CD4-positive, alpha-beta T cell treated with Interferon alpha-2 for 1 hour (primary cell): ENCODE measurements at places on chromosomes 1 and 21.

- DNase-seq: no peak
Measured at GRCh38 chr1:86998727-86999126, 84.3 kb downstream of the HS2ST1 start.

- no peak for DNase-seq
Measured at GRCh38 chr21:46636550-46637285, 1.2 kb downstream of the PRMT2 start.

- no peak for DNase-seq
Measured at GRCh38 chr1:74790453-74790852, 57.5 kb downstream of the TYW3 start.

DNA sequence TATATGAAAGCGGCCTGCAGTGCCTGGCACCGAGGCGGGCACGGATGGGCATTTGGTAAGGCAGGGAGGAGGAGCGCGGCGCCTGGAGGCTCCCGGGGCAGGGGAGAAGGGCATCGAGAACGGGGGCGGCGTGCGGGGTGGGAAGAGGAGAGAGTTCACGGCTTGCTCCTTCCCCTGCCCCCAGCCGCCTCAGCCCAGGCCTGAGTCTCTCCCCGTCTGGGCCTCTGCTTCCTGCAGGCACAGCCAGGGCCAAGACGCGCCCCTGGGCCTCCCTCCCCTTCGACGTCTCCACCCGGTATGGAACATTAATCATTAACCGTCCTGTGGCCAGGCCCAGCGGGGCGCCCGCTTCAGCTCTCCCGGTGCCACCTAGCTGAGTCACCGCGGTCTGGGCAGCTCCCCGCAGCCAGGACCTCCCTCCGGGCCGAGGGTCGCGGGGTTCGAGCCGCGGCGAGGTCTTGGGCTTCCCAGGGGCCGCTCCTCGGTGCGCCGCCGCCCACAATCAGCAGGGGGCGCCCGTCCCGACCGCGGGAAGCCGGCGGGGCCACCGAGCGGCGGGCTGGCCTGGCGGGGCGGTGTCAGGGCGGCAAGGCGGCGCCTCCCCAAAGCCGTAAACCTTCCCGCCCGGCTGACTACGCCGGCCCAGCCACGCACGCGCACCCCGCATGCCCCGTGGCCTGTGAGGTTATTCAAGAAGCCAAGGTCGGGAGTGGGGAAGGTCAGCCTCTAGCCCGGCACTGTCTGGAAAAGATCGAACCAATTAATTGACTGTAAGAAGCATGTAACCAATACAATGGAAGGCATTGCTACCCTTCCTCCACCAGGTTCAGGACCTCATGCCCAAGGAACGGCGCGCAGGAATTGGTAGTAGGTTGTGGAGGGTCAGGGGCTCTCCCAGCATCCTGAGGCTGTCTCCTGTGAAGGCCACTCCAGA, 23.4 kb upstream of the RD3 start:
- DNase-seq: peak; percentile 83

DNA sequence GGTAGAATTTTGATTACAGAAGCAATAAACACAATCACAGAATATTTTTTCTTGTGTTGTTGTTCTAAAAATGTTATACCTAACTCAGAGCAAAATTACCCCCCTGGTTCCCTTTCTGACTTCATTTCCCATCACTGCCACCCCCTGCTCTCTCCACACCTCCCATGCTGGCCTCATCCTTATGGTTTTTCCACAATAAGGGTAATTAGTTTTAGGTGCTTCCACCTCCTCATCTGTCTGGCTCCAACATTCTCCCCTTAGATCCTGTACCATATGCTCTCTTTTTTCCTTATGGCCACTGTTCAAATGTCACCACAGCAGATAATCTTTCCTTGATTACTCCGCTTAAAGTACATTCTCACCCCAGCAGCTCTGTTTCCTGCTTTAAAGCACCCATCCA, 2208.6 kb downstream of the MRPL39 start:
- DNase-seq: no peak

DNA sequence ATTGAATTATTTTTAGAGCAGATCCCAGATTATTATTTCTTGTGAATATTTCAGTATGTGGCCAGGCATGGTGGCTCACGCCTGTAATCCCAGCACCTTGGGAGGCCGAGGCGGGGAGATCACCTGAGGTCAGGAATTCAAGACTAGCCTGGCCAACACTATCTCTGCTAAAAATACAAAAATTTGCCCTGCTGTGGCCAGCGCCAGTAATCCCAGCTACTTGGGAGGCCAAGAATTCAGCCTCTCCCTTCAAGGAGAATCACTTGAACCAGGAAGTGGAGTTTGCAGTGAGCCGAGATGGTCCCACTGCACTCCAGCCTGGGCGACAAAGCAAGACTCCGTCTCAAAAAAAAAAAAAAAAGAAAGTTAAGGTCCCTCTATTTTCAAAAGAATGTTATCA, 4.3 kb downstream of the OSBPL9 start:
- no peak for DNase-seq

DNA sequence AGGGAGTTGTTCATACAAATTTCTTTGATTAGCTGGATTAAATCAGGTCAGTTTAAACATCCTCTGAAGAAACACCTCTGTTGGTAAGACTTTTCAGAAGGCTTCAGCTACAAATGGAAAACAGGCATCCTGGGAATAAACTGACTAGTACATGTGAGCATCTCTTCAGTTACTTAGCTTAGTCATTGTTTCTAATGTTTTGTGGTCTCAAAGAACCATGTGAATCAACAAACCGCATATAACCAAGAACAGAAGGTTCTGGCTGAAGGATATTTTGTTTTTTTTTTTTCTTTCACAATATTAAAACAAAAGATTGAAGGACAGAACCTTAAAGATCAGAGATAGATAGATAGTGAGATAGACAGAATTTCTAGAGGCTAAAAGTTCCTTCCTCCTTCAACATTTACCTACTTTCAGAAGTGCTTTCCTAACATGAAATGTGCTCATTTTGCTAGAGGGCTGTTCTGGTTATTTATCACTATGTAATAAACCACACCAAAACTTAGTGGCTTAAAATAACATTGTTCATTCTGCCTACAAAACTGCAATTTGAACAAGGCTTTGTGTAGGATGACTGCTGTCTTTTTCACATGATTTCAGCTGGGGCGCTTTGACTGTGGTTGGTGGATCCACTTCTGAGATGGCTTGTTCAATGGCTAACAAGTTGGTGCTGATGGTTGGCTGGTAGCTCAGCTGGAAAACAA, 119.8 kb upstream of the PTGFR start:
- no peak for DNase-seq

DNA sequence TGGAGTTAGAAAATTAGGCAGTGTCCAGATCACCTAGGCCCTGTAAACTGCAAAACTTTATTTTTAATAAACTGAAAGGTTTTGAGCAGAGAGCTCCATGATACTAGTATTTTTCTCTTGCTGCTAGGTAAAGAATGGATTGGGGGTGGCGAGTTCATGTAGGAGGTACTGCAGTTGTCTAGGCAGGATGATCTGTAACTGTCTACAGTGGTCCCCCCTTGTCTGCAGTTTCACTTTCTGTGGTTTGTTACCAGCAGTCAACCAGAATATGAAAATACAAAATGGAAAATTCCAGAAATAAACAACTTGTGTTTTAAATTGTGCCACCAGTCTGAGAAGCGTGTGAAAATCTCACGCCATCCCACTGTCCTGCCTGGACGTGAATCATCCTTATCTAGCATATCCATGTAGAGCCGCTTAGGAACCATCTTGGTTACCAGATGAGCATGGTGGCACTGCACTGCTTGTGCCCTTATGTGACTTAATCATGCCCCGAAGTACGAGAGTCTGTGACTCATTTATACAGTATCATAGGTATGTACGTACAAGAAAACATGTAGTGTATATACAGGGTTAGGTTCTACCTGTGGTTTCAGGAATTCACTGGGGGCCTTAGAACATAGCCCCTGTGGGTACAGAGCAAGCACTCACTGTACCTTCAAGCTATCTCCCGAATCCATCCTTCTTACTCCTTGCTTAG, 94.2 kb downstream of the AHCTF1 start:
- no peak for DNase-seq

DNA sequence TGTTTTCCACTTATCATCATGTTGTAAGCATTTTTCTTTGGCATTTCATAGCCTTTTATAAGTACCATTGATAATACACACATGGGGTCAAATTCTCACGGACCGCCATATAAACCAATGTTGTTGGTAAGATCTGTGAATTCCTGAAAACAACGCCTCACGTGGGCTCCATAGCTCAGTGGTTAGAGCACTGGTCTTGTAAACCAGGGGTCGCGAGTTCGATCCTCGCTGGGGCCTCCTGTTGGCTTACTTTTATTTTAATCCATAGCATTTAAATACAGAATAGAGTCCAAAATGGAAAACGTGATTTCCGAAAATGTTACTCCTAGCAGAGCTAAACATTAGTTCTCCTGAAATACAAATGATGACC, 83.1 kb downstream of the HHIPL2 start:
- peak; percentile 76 for DNase-seq

GRCh38 chr1:182588500-182589396, at the start of gene RNASEL:
Gene RNASEL, minus strand, starts transcription at chr1:182589256. Its CDS starts 2,450 bp downstream, at chr1:182586806.
- DNase-seq: peak; percentile 73

DNA sequence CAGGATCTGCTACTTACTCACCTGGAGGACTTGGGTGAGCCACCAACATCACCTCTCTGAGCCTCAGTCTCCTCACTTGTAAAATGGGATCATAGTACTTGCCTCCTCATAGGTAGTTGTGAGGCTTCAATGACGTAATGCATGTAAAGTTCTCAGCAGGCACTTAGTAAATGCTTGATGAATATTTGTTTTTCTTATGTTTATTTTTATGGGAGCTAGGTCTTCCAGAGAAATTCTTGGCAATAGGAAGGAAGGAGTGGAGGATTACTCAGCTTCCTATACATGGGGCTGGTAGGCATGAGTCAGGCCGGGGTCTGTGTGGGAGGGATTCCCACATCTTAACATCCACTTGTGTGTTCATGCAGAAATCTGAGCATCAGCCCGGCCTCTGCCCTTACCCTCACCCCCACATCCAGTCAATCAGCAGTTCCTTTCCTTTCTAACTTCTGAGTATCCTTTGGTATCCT, 95.4 kb upstream of the USP24 start:
- DNase-seq: no peak

DNA sequence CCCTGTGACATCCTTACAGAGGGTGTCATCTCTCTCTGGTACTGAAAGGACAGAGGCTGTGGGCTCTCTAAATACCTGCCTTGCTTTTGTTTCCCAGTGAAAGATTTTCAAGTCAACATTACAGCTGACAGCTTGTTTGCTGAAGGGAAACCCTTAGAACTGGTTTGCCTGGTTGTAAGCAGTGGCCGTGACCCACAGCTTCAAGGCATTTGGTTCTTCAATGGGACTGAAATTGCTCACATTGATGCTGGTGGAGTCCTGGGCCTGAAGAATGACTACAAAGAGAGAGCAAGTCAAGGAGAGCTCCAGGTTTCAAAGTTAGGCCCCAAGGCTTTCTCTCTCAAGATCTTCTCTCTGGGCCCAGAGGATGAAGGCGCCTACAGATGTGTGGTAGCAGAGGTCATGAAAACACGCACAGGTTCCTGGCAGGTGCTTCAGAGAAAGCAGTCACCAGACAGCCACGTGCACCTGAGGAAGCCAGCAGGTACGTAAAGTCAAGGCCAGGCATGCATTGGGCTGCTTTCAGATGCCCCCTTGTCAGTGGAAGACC, 11.8 kb downstream of the CD101 start:
- DNase-seq: no peak

- DNase-seq: no peak
Measured at GRCh38 chr1:27148591-27148990, 6.3 kb downstream of the SLC9A1 start.

DNA sequence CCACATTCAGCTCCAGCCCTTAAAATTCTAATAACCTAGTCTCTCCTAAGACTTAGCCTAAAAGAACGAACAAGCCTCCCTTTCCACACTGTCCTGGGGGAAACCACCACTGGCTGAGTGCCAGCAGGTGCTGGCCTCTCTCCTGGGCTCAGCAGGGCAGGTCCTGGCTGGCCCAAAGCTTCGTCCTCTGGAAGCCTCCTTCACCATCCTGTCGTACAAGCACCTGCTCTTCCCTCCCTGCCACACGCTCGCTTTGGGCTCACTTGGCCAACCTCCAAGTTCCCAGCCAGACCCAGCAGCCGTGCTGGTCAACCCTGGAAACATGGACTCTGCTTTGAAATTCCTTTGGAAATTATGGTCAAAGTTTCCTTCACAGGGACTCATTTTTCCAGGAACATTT, 58.2 kb upstream of the SLC25A33 start:
- DNase-seq: no peak

DNA sequence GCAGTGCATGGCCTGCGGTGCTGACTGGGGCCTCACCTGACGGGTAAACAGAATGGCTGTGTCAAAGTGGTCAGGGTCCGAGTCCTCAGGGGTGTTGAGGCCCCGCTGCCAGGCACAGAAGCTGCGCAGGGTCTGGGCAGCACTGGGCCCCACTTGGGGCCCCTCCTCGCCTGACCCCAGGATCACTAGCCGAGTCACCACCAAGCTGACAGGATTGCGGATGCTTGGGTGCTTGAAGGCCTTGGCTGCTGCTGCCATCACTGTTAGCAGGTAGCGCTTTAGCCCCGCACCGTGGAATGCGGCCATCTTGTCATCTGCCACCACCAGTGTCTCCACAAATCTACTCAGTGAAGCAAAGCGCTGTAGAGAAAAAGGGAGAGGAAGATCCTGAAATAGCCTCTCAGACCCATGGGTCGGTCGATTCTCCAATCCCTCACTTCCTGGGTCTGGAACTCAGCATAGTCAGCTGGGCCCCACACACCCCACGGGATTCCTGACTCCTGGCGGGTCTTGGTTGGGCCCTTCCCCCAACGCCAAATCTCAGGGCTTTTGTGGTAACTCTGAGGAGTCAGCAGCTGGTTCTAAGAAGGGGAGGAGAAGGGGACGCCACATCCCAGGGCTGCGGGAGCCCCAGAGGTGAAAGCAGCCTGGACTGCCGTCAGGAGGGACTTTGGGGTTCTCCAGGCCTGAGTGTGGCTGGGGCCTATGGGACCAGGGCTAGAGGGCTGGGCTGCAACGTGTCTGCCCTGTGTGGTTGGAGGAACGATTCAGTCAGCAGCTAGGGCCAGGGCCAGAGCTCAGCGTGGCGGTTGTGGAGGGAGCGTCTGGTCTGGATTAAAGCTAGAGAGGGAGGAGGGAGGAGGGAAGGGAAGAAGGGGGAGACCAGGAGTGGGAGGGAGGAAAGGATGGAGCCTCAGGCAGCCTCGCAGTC, 2.1 kb downstream of the ADAMTS4 start:
- DNase-seq: no peak

- DNase-seq: no peak
Measured at GRCh38 chr1:152855661-152856060, 4.1 kb upstream of the LCE7A start.

GRCh38 chr1:205061227-205061626, 18.2 kb downstream of the CNTN2 start:
- no peak for DNase-seq

DNA sequence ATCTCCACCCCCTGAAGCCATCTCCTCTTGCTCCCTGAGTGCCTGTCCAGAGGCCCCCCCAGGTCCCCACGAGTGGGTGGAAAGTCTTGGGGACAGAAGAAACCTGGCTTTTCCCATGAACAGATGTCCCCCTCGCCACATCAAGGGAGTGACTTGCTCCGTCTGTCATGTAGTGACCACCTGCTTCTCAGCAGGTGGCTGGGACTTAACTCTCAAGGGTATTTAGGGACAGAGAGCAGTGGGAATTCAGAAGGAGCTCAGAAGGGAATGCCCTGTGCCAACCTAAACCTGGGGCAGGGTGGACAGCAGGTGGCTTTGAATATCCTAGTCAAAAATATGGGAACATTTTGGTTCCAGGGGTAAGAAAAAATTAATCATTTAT, 139.8 kb downstream of the PRDM16 start:
- DNase-seq: no peak

GRCh38 chr1:161427733-161428516, 60.2 kb upstream of the CFAP126 start:
- DNase-seq: no peak

- no peak for DNase-seq
Measured at GRCh38 chr1:248822148-248823032, 3.3 kb downstream of the SH3BP5L start.
